ENCODE measurements at places on chromosomes 6 and 20. TPM values are rescaled to one million over a fixed set of nuclear protein-coding genes. Genes with fewer than 3 reads are reported as not detected.
A peak's percentile ranks its signal among the peaks of the same experiment; 100 is the strongest.

DNA sequence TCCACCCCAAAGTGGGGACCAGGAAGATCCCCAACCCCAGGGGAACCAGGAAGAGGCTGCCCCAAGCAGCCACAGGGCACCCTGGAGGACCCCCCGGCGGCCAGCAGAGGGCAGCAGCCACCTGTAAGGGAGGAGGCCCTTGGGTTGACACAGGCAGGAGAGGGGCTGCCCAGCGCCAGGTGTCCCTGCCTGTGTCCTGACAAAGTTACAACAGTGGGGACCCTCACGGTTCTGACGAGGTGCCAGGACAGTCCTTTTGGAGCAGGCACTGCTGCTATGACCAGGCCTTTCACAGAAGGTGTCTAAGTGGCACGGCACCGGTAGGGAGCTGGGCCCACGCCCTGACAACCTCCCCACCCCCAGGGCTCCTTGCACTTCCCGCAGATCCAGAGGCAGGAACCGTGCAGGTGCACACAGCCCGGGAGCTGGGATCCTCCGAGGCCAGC, 176.7 kb downstream of the BMP7 start:
- peak; percentile 75 for DNase-seq

GRCh38 chr6:117491916-117492315, 9.4 kb downstream of the DCBLD1 start:
- DNase-seq = no peak

DNA sequence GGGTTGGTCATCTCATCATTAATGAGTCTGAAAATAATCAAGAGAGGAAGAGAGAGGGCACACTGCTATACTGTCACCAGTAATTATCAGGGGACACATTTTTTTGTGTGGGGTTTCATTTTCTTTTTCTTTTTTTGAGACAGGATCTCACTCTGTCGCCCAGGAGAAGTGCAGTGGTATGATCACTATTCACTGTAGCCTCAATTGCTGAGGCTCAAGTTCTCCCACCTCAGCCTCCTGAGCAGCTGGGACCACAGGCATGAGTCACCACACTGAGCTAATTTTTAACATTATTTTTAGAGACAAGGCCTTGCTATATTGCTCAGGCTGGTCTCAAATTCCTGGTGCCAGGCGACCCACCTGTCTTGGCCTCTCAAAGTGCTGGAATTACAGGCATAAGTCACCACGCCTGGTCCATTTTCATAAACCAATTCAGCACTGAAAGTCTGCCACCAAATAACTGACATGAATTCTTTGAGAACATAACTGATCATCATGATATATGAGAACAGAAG, 43.3 kb downstream of the EPHA7 start:
- no peak for DNase-seq

DNA sequence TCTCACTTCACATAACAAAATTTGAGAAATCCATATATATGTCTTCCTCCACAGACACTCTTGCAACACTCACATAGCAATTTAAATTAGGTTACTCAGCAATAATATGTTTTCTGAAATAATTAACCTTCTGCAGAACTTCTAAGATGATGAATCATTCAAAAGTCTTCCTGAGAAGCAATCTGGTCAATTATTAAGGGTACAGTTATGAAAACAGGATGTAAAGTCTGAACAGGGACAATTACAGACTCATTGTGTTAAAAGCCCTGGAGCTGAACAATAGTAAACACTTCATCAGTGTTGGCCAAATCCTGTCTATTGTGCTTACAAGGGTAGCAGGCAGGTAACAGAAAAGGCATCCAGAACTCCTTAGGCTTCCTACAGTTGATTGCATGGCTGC, 75.4 kb downstream of the FILIP1 start:
- DNase-seq = no peak

Gene LY6G6D
- not detected for total RNA-seq

Measured in testis (tissue), 5 donors.